ENCODE measurements at places on chromosomes 12 and 14. TPM values are rescaled to one million over a fixed set of nuclear protein-coding genes. Genes with fewer than 3 reads are reported as not detected.

Gene PRH2
- total RNA-seq = not detected

Gene NUAK1
- total RNA-seq = 10.3 TPM

Gene SLC15A4
- total RNA-seq = 18.0 TPM

Gene TAS2R8
- total RNA-seq = not detected

Gene CCDC175
- total RNA-seq = not detected

Gene ASPG
- 4.7 TPM for total RNA-seq

Gene MYF6
- total RNA-seq = not detected
